ENCODE measurements at places on chromosomes 6 and 20. TPM values are rescaled to one million over a fixed set of nuclear protein-coding genes. Genes with fewer than 3 reads are reported as not detected.

Gene ATP6V1G2
- total RNA-seq: 5.4 TPM

Gene COL12A1
- total RNA-seq: 130 TPM

Gene DTD1
- 24.1 TPM for total RNA-seq

DNA sequence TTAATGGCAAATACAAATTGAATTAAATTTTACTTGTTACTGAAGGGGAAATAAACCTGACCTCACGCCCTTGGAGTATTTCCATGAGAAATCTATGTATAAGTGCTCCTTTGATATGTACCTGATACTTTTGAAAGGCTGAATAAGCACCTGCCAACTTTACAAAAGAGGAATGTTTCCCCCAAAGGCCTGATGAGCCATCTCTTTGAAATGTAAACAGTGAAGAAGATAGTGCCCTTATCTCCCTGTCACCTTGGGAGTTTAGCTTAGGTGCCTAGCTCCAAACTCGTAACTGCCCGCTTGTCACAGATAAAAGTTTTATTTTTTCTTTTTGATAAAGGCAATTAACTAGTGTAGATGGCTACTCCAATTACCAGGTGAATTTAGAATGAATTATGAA, 1.1 kb upstream of the ZNF343 start:
- no peak overlapping the region for H3K4me3 ChIP-seq
- no peaks in the 10 kb centered on the region for H3K36me3 ChIP-seq
- DNase-seq: no peak
- H3K27me3 ChIP-seq: no peaks in the 10 kb centered on the region
- H3K27ac ChIP-seq: no peak overlapping the region

DNA sequence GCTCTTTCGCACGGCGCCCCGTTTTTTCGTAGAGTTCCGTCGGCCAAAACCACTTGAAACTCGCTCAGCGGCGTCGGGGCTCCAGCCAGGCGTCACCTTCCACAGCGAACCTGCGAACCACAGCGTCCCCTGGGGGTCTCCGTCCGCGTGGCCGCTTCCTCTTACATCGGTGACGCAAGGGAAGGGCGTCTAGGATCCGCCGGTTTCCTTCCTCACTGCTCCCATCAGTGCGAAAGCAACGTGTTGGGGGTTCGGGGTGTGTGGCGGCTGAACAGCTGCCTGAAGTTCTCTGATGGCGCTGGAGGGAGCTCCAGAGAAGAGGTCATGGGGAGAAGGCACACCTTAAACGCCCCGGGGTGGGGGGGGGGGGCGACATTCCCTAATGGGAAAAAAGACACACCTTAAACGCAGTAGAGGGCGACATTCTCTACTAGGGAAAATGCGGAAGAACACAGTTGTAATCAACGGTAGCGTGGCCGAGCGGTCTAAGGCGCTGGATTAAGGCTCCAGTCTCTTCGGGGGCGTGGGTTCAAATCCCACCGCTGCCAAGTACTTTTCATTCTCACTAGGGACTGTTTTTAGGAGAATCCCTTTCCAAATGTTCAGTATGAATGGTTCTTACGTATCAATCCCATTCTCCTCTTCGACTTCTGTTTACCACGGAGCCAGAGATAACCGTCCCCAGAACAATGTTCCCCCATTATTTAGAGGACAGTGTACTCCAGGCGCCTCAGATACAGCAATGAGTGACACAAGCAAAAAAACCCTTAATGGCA, 16.4 kb downstream of the ZNF311 start:
- H3K27me3 ChIP-seq: no peaks in the 10 kb centered on the region
- H3K4me3 ChIP-seq: no peak overlapping the region
- no peak for DNase-seq
- no peak overlapping the region for H3K27ac ChIP-seq
- H3K36me3 ChIP-seq: no peaks in the 10 kb centered on the region

DNA sequence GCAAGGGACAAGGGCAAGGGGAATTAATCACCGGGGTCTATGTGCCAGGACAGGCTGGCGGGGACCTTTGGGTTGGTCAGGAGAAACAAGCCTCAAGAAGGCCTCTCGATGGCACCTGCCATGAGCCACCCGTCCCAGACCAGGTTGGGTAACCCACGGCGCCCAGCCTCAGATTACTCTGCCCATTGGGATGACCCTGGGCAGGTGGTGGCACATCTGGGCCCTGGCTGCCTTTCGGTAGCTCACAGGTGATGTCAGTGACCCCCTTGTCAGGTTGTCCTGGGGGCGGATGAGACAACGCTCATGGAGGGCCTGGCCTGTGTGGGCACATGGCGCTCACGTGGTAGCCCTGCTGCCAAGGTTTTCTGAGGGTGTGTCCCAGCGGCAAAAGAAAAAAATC, 152.2 kb downstream of the SYCP2 start:
- H3K27me3 ChIP-seq: no peaks in the 10 kb centered on the region
- H3K4me1 ChIP-seq: no peaks in the 10 kb centered on the region
- H3K4me3 ChIP-seq: no peak overlapping the region
- H3K36me3 ChIP-seq: no peaks in the 10 kb centered on the region
- H3K27ac ChIP-seq: no peak overlapping the region

DNA sequence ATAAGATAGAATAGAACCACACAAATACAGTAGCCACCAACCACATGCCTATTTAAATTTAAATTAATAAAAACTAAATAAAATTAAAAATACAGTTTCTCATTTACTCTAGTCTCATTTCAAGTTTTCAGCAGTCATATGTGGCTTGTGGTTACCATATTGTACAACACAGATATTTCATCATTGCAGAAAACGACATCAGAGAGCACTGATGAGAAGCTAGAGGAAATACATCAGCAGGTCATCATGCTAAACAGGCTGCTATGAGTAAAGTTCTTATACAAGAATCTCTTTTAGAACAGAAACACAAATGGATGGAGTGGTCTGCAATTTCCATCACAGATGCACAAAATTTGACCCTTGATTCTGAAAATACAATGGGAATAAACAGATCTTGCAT, 36.6 kb downstream of the TBC1D32 start:
- no peak overlapping the region for H3K27ac ChIP-seq
- DNase-seq: no peak
- H3K4me3 ChIP-seq: no peak overlapping the region
- H3K4me1 ChIP-seq: no peaks in the 10 kb centered on the region
- H3K36me3 ChIP-seq: no peaks in the 10 kb centered on the region

- H3K4me1 ChIP-seq: peaks cover 8% of the 10 kb centered on the region
- peak overlapping the region; percentile 2 for H3K4me3 ChIP-seq
- no peaks in the 10 kb centered on the region for H3K36me3 ChIP-seq
- no peak for DNase-seq
Observed at GRCh38 chr6:149423964-149424440, 23.9 kb downstream of the SUMO4 start.

DNA sequence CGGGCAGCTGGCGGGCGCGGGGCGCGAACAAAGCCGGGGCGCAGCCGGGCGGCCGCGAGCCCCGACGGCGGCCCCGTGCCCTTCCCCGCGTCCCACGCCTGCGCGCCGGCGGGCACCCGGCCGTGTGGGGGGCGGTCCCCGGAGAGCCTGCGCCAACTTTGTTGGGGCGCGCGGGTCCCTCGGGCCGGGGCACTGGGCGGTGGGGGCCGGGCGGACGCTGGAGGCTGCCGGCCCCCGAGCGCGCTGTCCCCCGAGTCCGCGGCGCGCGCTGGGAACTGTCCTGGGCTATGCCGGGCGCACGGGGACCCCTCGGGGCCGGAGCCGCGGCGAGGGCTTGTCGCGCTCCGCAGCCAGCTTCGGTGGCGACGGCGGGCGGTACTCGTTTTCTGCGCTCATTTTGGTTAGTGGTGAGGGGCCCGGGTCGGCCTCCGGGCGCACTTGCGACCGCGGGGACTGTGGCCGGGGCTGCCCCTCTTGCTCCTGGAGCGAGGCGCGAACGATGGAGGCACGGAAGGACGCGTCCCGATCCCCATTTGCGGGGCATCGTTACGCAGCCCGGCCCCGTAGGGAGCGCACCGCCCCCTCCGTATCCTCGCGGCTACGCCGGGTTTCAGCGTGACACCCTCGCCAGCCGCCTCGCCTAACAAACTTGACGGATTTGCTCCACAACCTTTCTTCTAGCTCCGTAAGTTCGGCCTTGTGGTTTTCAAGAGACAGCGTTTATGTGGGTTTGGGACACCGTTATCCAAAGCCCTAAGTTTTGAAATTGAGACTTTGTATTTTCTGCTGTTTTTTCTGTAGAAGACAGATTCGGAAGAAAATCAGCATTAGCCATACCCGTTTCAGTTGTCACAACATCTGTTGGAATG, 622 bp downstream of the SS18L1 start:
- H3K36me3 ChIP-seq: no peaks in the 10 kb centered on the region
- H3K4me1 ChIP-seq: peaks cover 67% of the 10 kb centered on the region
- no peaks in the 10 kb centered on the region for H3K27me3 ChIP-seq

DNA sequence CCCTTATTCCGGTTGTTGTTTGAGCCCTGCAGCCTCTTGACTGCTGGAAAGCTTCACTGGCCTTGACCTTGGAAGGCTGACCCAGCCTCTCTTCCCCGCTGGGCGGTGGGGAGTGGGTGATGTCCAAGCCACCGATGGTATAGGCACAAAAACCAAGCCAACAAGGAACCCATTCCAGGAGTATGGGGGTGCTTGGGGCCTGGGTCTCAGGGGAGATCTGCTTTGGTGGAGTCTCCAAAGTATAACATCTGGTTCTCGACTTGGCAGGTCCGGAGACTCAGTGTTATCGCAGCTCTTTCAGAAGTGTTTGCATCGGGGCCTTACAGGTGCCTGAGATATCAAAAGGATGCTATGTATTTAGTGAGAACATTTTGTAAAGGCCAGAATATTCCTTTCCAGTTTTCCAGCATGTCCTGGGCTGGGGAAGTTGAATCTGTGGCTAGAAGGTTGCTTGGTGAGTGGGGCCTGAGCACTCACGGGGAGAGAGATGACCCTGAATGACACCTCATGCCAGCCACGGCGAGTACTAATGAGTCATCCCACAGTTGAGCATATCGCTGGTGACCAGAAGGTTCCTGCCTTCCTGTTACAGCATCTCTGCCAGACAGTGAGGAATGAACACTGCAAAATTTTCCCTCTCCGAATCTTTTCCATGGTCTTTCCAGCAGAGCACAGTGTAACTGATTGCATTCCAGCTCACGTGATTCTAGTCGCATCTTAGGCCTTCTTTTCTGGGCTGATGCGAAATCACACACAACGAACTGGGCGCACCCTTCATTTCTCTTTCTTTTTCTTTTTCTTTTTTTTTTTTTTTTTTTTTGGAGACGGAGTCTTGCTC, 133.9 kb downstream of the ZDHHC14 start:
- H3K27me3 ChIP-seq: no peaks in the 10 kb centered on the region
- no peak for DNase-seq
- H3K4me3 ChIP-seq: no peak overlapping the region
- no peak overlapping the region for H3K27ac ChIP-seq
- no peaks in the 10 kb centered on the region for H3K4me1 ChIP-seq

All from vagina (tissue), 2 donors.